NCI-H2171 (cell line): ENCODE measurements at places on chromosomes 11 and 22.
A peak's percentile ranks its signal among the peaks of the same experiment; 100 is the strongest.

DNA sequence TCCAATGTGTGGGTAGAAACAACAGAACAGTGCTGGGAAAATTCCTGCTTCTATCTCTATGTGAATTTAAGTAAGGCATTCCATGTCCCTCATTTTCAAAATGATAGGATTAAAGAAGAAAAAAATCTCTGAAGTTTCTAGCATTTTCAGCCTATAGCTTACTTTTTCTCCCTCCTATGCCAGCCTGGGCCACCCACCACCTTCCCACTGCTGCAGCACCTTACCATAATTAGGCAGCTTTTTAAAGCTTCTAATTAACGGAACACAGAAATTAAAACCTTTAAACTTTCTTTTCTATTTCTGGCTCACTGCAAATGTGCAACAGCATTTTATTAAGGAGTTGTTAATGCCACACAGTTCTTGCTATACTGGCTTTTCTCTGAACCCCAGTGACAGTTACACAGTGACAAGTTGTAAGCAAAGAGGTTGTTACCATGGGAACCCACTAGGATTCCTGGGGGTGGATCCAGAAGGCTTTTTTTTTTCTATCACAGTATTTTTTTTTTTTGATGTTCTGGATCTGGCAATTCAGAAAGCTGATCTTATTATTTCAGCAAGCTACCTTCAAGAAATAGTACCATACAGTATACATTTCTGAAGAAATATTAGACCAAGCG, 20.2 kb downstream of the CELF1 start:
- no peak for DNase-seq

- no peak for DNase-seq
These were observed 13.9 kb downstream of the SLC35E4 start for GRCh38 chr22:30649430-30650007.

GRCh38 chr11:58567889-58568512, 7.7 kb downstream of the LPXN start:
- DNase-seq: no peak

GRCh38 chr11:16392616-16393015, 36.3 kb upstream of the SOX6 start:
- no peak for DNase-seq

DNA sequence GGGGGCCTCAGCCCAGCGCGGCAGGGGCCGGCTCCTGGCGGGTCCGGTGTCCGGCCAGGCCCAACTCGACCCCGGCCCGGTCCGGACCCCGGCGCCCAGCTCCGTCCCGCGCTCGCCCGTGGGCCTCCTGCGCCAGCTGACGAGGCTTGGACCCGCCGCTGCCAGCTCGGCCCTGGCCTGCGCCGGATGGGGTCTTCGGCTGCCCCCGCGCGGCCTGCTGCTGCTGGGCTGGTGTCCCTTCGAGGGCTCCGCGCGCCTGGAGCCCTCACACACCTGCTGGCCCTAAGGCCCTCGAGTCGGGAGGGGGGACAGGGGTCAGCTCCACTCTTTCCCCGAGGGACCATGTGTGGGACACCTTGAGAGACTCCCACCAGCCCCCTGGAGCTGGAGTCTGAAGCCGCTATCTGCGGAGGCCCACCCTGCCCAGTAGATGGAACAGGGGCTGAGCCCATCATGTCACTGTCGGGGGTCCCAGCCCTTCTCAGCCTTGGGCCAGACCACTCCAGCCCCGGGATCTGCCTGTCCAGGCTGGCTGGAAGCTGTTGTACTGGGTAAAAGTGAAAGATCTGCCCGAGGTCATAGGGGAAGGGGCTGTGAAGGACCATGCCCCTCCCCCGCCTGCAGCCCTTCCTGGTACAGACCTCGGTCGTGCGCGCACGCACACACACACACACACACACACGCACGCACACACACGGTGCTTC, 768 bp upstream of the CDKN1C start:
- DNase-seq: no peak

- no peak for DNase-seq
These were observed 34.3 kb downstream of the ZNF202 start for GRCh38 chr11:123707206-123707605.

DNA sequence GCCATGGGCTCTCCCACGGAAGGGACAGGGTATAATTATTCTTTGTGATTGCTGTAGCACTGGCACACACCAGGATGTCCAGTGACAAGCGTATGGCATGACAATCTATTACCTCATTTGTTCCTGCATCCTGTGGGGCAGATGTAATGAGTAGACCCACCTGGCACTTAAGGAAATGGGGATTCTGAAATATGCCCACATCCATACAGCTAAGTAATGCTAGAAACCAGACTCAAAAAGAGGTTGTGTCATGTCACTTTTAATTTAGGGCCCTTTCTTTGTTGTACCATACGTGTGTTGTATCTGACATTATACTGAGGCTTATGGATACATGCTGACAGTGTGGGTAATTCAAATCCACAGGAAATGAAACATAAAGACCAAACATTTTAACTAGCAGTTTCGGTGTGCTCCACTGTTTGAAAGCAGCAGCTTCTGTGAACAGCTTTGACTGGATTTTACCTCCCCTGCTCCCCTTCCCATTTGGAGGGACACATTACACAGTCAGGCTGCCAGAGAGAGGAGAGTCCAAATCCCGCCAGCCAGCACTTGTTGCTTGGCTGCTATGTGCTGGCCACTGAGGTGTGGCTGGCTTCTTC, 21.2 kb downstream of the GRAMD1B start:
- DNase-seq: no peak

DNA sequence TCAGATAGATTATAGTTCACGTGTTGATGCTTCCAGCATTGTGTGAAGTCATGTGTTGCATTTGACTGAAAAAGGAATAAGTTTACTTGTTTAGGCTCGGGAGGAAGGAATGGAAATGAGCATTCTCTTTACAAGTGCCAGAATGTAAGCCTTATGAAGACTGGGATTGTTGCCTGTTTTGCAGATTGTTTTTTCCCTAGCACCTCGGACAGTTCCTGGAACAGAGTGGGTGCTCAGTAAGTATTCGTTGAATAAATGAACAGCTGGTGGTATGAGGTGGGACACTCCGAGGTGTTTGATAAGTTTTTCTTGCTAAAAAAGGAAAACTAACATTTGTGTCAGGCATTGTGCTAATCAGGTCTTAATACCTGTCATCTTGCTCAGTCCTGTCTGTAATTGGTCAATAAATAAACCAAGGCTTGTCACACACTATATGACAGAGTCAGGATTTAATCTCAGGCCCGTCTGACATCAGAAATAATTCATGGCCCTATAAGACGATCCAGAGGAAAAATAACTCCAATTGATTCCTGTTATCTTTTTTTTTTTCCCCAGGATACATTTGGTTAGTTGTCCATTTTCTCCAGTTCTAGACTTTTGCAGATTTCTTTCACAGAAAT, 304.7 kb downstream of the NELL1 start:
- no peak for DNase-seq

- DNase-seq: no peak
These were observed 10.2 kb upstream of the CLNS1A start for GRCh38 chr11:77647654-77648305.

DNA sequence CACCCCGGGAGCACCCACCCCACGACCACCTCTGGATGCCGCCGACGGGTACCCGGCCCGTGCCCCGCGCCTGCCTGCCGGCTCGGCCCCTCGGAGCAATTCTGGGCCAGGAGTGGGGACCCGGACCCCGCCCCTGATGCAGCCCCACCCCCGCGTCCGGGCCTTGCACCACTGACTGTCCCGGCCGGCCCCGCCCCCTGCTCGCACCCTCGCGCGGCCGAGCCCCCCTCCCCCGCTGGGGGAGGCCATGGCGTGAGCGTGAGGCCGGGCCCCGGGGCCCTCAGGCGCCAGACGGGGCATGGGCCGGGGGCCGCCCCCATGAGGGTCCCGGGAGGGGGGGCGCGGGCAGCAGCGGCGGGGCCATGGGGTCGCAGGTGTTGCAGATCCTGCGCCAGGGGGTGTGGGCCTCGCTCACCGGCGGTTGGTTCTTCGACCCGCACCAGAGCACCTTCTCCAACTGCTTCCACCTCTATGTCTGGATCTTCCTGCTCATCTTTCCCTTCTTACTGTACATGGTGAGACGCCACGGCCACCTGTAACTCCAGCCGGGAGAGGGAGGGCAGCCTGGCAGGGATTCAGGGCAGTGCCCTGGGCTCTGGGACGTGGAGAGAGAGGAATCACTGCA, 486 bp downstream of the PCNX3 start:
- DNase-seq: peak; percentile 22

GRCh38 chr22:22882033-22882717, 5.4 kb upstream of the IGLL5 start:
- no peak for DNase-seq

DNA sequence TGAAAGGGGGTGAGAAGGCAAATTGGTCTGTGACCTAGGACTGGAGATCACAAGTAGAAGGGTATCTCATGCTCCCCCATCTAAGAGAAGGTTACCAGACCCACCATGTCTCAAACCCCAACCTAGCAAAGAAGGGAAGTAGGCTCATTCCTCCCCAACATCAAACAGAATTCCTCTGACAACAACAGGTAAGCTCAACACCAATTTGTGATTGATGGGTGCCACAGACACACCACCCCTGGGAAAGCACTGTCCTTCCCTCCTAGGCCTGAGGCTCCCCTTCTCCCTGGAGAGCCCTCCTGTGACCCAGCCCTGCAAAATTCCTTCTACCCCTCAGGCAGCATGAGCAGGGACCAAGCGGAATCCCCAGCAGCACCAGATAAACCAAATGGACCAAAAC, 154.3 kb downstream of the BUD13 start:
- DNase-seq: no peak

- DNase-seq: peak; percentile 87
These were observed 24.6 kb upstream of the PRR5 start for GRCh38 chr22:44677353-44677840.

DNA sequence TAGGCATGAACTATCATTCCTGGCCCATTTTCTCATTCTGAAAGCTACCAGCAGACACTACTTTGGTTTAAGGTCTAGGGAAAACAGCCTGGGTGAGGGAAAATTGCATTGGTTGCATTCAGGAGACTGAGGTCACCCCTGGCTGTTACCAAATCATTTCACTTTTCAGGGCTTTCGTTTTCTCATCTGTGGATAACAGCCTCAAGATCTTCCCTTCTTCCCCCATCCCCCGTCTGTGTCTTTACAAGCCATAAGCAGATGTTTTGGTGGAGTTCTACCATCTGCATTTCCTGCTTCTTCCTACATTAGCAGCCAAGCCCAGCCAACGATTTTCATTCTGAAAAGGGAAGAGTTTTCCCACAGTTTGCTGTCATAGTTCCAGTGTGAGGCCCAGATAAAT, 130.4 kb downstream of the HIPK3 start:
- DNase-seq: no peak

- no peak for DNase-seq
These were observed 2.1 kb upstream of the PIM3 start for GRCh38 chr22:49958366-49958921.

DNA sequence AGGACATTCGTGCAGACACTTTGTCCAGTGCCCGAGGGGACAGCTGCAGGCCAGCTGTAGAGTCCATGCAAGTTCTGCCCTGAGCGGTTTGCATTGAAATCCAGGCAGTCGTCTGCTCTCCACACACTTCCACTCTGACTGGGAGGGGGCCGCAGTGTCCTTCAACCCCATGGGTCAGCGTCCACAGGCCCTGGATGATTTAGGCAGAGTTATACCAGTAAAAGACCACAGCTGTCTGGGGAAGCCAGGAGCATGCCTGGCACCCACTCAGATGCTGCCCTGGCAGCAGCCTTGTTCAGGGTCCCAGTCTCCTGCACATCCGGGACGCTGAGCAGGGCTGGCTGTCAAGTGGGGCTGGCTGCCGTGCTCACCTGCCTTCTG, 26.5 kb downstream of the KRTAP5-5 start:
- no peak for DNase-seq

- DNase-seq: no peak
These were observed 9.5 kb downstream of the ARAP1 start for GRCh38 chr11:72742513-72743320.

GRCh38 chr22:20282901-20283673, 15.0 kb upstream of the RTN4R start:
- DNase-seq: no peak

DNA sequence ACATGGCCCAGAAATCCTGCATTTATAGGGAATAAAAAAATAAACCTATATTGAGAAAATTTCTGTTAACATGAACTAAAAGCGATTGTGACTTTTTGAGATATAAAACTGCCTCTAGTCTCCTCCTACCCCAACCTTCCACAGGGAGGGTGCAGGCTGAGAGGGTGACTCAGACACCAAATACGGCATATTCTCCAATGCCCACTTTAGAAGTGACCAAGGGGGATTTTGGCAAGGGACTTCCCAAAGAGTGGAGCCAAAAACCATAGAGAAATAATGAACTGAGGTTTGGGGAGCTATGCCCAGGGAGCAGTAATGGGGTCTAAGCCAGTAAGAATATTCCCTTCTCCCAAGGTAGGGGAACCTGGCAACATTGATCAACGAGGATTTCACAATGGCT, 124.9 kb upstream of the ZC3H12C start:
- no peak for DNase-seq

GRCh38 chr11:129720994-129721393, 94.7 kb upstream of the TMEM45B start:
- no peak for DNase-seq
